ENCODE measurements at places on chromosomes 2 and 18. TPM values are rescaled to one million over a fixed set of nuclear protein-coding genes. Genes with fewer than 3 reads are reported as not detected.

Gene CHRNA1
- total RNA-seq, result 4.1 TPM

Gene CYP1B1
- total RNA-seq, result 177 TPM

Gene ETAA1
- 36.2 TPM for total RNA-seq

Gene RPRM
- not detected for total RNA-seq

Gene DLX2
- total RNA-seq, result not detected

Gene KCNG2
- total RNA-seq, result 4.7 TPM

Gene HAAO
- 2.7 TPM for total RNA-seq

Measured in epithelial cell of alveolus of lung (primary cell).